ENCODE measurements at places on chromosomes 1 and 21. TPM values are rescaled to one million over a fixed set of nuclear protein-coding genes. Genes with fewer than 3 reads are reported as not detected.

THBS3 gene
- total RNA-seq: 10.0 TPM

SELL gene
- total RNA-seq: 117 TPM

OR14K1 gene
- not detected for total RNA-seq

ASCL5 gene
- total RNA-seq: not detected

RGS16 gene
- 143 TPM for total RNA-seq

GNB1 gene
- total RNA-seq: 398 TPM

TTLL7 gene
- 0.29 TPM for total RNA-seq

SLC5A9 gene
- total RNA-seq: not detected

MAEL gene
- total RNA-seq: not detected

SLAMF9 gene
- not detected for total RNA-seq

GRHL3 gene
- not detected for total RNA-seq

SERPINC1 gene
- total RNA-seq: not detected

KRTAP23-1 gene
- total RNA-seq: not detected

CR1 gene
- total RNA-seq: not detected

PLPP3 gene
- total RNA-seq: not detected

MMEL1 gene
- 0.86 TPM for total RNA-seq

PGLYRP4 gene
- total RNA-seq: not detected

TAS1R1 gene
- not detected for total RNA-seq

DENND2D gene
- 205 TPM for total RNA-seq
